ENCODE measurements at places on chromosomes 1 and 21. TPM values are rescaled to one million over a fixed set of nuclear protein-coding genes. Genes with fewer than 3 reads are reported as not detected.

CR1 gene
- not detected for total RNA-seq

RAP1GAP gene
- 13.8 TPM for total RNA-seq

TRIM67 gene
- 0.28 TPM for total RNA-seq

COL8A2 gene
- total RNA-seq, result 0.16 TPM

KRTAP10-10 gene
- not detected for total RNA-seq

AIM2 gene
- not detected for total RNA-seq

NCSTN gene
- total RNA-seq, result 46.5 TPM

CNR2 gene
- not detected for total RNA-seq

RGS8 gene
- total RNA-seq, result not detected

UBIAD1 gene
- total RNA-seq, result 17.8 TPM

SLFNL1 gene
- total RNA-seq, result not detected

ABCG1 gene
- total RNA-seq, result 2.1 TPM

CELA2A gene
- not detected for total RNA-seq

Measured in A549 treated with DMSO at 1 μM for 4 hours (cell line).